ENCODE measurements at places on chromosomes 7 and 10. TPM values are rescaled to one million over a fixed set of nuclear protein-coding genes. Genes with fewer than 3 reads are reported as not detected.

The ATAD1 gene
- total RNA-seq = 69.8 TPM

The GNAT3 gene
- not detected for total RNA-seq

The CLIP2 gene
- total RNA-seq = 20.0 TPM

The NEUROD6 gene
- total RNA-seq = not detected

The EGFR gene
- 144 TPM for total RNA-seq

The ACTL6B gene
- not detected for total RNA-seq

The RBP4 gene
- total RNA-seq = 3.3 TPM

The H2BK1 gene
- not detected for total RNA-seq

The GALNT17 gene
- 6.0 TPM for total RNA-seq

The MAPK8 gene
- total RNA-seq = 49.3 TPM

The SEMA3D gene
- 32.8 TPM for total RNA-seq

The NDUFA5 gene
- total RNA-seq = 81.5 TPM

The CHAT gene
- total RNA-seq = not detected

The GJD4 gene
- total RNA-seq = not detected

The NUTM2E gene
- total RNA-seq = 0.16 TPM

The CNTNAP2 gene
- total RNA-seq = 0.21 TPM

The ASAH2B gene
- total RNA-seq = 4.8 TPM

The CTTNBP2 gene
- 16.6 TPM for total RNA-seq
